ENCODE measurements at places on chromosomes 2 and 18. TPM values are rescaled to one million over a fixed set of nuclear protein-coding genes. Genes with fewer than 3 reads are reported as not detected.

DNA sequence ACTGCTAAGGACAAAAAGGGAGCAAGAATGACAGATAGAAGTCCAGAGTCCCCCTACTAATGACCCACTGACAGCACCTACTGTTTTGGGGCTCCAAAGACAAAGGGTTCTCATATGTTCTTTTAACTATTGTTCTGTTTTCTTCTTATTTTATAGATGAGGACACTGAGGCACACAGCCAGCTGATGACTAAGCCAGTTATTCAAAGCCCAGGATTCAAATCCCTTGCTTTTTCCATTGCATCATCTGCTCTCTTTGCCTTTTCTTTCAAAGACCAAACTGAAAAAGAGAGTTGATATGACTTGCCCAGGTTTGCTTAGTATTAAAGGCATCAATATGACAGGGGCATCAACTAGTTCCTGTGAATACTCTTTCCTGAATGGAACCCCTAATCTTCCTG, 299.8 kb downstream of the LRATD1 start:
- no peak for DNase-seq

DNA sequence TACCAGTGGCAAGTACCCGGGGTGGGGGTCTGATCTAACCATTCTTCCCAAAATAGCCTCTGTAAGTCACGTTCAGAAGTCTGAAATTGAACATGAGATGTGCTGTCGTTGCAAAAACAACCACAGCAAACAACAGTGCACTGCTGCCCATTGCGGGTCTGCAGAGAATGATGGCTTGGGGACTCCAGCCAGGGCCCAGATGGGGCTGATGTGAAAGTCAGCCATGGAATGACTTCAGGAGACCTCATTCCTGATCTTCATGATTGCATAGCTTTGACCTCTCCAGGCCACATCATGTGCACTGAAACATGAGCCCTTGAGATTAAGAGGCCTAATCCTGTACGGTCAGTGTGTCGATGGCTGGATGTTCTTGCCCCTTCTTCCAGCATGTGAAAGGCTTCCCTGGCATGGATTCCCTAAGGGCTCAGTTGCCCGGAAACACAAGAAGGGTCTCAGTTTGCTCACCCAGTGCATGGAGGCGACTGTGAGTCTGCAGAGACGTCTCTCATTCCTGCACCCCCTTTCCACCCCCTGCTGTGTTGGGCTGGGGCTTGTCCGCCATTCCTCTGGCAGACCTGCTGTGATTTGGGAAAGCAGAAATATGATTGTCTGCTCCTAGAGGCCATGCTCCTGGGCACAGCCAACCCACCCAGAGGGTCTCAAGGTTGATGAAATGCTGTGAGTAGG, 191.6 kb downstream of the SEPTIN10 start:
- no peak for DNase-seq

Gene TET3
- total RNA-seq = 18.8 TPM

DNA sequence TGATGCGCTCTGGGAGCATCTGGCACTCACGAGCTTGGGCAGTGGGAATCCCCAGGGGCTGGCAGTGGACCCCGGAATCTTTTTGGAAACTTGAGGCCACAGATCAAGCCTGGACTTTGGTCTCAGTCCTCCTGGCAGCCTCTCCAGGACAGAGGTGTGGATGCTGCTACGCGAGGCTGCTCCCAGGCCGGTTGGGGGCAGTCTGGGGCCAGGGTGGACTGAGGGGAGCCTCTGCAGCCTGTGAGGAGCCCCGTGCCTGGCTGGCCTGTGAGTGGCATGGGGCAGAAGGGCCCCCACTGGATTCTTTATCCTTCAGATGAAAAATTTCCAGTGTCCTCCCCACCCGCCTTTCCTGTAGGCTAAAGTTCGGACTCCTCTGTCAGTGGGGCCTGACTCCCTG, 12.7 kb upstream of the DES start:
- DNase-seq = no peak

DNA sequence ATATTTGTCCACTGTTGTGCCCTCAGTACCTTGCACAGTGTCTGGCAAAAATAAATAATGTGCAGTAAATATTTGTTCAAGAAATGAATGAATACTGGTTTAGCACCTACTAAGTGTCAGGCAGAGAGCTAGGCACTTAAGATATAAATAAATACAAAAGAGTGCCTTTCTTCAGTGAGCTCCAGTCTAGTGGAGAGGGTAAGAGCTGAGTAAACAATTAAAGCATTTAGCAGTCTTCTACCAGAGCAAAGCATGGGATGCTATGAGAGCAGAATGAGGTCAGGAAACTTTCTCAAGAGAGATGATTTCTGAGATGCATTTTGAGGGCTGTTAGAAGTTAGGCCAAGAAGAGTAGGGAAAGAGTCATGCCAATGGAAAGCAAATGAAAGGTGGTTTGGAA, 314.7 kb downstream of the DSC3 start:
- DNase-seq = no peak
